ENCODE measurements at places on chromosomes 6 and 20.

GRCh38 chr6:70686548-70687133, 19.0 kb downstream of the SMAP1 start:
- no peak for DNase-seq

- DNase-seq: no peak
Measured at GRCh38 chr6:43871284-43871683, 101.3 kb downstream of the VEGFA start.

DNA sequence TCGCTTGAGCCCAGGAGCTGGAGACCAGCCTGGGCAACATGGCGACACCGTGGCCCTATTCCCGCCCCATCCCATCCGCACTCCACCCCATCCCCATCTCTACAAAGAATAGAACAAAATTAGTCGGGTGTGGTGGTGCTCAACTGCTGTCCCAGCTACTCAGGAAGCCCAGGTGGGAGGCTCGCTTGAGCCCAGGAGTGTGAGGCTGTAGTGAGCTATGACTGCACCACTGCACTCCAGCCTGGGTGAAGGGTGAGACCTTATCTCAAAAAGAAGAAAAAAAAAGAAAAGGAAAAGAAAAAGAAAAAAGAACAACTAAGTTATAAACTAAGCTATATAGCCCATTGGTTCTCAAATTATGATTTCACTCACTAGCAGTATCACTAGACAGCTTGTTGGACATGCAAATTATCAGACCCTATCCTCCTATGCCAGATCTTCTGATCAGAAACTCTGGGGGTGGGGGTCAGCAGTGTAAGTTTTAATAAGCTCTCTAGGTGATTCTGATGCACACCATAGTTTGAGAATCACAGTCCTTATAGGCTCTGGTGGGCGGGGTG, 491 bp upstream of the ITCH start:
- DNase-seq: no peak

DNA sequence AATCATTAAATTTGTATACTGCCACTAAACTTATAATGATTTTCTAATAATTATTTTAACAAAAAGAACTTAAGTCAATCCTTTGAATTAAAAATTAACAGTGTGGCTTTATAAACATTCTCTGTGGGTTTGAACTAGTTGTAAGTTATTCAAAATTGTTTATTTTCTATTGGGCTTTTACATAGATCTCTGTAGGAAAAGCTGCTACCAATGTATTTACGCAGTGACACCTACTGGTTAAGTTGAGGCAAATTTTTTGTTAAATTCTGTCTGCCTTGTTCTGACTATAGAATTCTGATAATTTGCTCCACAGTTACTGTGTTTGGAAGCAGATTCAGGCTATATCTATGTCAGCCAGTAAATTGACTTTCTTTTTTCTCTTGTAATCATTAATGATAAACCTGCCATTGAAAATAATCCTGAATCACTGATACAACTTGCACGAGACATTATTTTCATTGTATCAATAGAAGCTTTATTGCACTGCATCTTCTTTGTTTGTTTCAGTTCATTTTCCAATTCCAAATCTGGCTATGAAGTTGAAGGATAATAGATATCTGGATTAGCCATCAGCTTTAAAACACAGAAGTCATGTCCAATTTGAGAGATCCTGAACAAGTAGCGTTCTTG, 66.0 kb upstream of the UTRN start:
- no peak for DNase-seq

DNA sequence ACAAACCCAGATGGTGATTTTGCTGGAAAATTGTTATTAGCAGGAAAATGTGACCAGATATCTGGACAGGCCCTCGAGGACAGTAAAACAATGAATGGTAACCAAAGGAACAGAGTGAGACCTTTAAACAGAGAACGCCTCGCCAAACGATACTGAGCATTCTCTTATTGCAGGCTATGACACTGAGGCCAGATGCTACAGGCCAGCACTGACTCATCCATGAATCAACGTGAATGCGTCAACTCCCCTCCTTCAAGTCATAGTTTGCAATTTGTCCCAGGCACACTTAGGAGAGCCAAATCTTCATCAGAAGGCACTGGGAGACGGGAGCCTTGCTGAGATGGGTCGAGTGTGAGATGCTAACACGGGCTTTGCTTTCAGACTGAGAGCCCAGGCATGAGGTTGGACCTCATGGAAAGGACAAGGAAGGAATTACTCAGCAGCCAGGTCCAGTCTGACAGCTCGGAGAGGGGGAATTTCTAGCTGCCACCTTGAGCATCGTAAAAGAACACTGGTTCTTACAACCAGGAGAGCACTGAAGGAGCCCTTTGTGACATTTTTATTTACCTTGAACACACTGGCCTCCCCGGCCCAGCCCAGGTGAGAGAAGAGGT, 60.7 kb downstream of the BMP7 start:
- DNase-seq: no peak

DNA sequence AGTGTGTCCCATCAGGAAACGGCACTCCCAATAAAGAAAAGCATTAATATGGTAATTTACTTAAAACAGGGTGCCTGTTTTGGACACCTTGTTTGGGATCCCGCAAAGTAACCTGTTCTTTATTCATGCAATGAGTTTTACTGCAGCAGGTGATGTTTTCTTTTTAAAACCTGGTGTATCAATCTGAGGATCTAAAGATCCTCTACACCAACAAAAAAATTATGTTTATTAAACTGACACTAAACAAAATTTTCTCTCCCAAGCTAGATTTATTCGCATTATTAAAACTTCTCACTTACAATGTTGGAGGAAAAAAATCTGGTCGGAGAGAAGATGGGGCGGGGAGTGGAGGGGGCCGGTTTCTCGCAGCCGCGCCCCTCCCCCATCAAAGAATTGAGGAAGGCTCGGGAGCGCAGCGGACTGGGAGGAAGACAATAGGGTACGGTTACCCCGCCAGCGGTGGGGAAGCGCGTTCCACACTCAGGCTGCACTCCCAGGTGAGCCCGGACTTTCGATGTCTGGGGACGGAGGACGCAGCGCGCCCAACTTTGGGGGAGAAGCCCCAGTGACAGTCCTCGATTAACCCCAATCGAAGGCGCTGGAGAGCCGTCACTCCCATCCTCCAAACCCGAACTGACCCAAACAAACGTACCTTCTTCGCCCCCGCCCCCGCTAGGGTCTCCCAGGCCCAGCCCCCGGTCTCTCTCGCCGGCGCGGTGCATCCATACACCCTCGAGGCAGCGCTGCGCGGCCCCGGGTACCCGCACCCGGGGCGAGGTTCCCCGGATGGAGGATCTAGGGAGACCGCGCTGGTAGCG, 1.3 kb downstream of the CD24 start:
- DNase-seq: no peak

DNA sequence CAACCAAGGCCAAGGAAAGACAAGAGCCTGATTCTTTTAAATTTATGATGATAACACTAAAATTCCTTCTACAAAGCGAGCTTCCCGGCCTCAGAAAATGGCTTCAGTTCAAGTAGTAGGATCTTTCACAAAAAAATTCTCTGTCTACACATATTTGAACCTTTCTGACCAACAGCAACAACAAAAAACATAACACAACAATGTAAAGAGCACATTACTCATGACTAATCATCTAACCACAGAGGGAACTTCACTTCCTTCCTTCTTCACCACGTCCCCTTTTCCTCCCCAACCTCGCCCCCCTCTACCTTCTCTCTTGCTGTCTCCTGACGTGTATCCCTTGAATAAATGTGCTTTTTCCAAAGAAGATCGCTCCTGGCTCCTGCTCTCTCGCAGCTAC, 228.2 kb downstream of the MYLK4 start:
- no peak for DNase-seq

- no peak for DNase-seq
Measured at GRCh38 chr6:795046-795685, 102.2 kb upstream of the EXOC2 start.

DNA sequence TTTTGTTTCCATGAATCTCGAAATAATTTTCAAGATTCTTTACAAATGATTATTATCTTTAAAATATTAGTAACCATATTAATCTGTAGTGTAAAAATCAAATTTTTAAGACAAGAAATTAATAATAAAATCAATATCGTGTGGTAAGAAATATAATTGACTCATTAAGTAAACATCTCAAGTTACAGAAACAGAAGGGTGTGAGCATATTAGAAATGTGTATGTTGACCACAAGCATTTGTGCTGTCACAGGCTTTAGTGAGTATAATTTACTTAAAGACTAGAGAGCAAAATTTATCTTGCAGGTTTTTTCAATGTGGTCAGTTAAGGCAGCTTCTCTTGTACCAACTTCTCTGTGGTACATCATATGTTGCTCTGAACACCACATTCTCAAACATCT, 566.5 kb upstream of the IRAK1BP1 start:
- DNase-seq: no peak

DNA sequence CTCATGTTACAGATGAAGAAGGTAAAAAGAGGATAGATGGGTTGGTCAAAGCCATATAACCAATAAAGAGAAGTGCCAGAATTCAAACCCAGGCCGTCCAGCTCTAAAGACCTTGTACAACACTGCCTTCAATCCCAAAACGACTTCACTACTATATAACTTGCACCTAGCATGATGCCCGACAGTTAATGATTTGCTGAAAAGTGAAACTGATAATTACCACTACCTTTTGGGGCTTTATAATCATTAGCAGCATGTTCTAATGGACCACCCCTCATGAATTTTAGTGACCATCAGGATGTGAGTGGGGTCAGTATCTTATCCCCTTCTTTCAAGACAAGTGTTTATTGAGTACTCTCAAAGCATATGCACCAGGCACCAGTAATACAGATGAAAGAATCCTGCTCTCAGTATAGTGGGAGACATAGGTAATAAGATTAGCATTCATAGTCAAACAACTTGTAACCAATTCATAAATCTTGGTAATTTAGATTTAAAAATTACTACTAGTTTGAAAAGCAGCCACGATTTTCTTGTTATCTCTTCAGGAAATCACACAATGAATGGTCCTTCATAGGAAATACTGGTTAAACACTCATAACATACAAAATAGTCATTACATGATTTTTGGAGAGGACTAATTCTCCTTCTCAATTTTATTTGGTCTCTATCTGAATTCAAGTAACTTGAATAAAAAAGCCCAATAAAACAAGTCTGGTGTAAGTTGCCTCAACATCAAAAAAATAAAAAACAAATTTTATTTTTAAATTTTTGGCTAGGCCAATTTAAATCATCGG, 98.0 kb downstream of the EPB41L2 start:
- DNase-seq: no peak

DNA sequence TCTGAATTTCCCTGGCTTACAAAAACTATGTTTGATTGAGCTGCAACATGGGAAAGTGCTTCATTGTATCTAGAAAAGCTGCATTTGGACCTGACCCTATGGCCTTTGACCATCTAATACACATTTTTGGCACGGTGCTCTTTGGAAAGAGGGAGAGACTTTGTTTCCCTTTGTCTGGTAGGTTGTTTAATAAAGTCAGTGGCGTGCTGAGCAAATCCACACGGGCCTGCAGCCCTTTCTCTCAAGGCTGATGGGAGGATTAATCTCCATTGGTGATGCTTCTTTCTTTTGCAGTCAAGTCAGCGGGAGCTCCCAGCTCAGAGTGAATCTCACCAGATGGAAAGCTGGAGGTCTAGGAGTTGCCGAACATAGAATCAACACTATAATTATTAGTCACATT, 314.7 kb upstream of the CNR1 start:
- no peak for DNase-seq

GRCh38 chr6:29926413-29927274, 15.7 kb upstream of the HLA-A start:
- peak; percentile 83 for DNase-seq

GRCh38 chr6:166567107-166567506, 19.4 kb downstream of the RAMACL start:
- no peak for DNase-seq

DNA sequence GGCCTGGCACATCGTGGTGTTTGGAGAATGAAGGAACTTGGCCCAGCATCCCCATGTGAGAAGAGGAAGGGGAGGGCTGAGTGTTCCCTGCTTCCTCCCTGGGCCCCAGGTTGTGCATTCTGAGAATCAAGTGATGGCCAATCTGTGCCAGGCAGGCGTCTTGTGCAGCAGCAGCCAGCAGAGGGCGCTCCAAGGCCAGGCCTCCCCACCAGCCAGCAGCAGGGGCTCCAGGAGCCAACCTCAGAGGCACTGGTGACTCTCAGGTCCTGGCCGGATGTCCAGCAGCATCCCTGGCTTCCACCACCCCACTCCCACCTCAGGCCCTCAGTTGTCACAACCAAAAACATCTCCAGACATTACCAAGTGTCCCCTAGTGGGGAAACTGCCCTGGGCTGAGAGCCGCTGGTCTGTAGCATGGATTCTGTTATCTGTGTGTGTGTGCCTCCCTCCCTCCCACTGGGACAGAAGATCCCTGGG, 192.0 kb downstream of the PREX1 start:
- DNase-seq: peak; percentile 51

GRCh38 chr6:43846556-43846955, 76.5 kb downstream of the VEGFA start:
- no peak for DNase-seq

DNA sequence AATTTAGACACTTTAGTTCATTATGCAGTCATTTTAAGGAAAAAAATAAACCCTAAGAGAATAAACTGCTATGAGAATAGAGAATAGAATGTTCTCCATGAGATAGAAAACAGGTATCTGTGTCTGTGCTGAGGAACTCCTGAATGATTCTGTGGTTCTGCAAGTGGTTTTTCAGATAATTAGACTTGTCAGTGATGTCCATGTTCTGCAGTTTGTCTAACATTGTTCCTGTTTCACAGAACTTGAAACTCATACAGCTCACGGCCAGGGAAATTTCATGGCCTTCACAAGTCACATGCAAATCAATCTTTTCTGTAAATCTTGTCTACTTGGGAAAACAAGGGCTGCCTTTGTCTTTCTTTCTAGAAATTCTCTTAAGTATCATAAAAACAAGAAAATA, 73.4 kb upstream of the HMGCLL1 start:
- no peak for DNase-seq

GRCh38 chr6:34992376-34992775, 103.3 kb downstream of the ANKS1A start:
- DNase-seq: no peak

DNA sequence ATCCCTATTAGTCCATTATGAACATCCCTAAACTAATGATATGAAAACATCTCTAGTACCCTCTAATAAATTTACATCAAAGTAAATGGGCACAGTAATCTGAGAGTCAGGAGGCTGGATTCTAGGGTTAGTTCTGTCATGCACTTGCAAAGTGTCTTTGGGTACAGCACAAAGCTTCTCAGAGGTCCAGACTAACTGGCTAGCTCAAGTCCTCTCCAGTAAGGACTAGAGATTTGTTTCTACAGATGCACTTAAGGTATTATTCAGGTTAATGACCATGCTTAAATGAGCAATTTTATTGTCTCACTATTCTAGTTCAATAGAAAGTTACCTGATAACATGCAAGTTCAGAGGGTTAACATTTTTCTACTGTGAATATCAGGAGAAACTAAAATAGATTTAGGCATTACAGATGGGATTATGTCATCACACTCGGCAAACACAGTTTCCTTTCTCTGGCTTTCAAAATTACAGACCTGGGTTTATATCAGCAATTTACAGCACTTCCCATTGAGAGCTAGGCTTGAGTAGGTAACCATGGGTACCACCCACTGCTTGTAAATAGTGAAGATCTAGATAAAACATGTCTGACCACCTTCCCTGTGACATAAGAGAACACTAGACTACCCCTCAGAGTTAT, 402.9 kb upstream of the RUNX2 start:
- DNase-seq: peak; percentile 29

GRCh38 chr6:89392823-89393222, 19.2 kb downstream of the RRAGD start:
- DNase-seq: no peak
